ENCODE measurements at places on chromosomes 7 and 10.

DNA sequence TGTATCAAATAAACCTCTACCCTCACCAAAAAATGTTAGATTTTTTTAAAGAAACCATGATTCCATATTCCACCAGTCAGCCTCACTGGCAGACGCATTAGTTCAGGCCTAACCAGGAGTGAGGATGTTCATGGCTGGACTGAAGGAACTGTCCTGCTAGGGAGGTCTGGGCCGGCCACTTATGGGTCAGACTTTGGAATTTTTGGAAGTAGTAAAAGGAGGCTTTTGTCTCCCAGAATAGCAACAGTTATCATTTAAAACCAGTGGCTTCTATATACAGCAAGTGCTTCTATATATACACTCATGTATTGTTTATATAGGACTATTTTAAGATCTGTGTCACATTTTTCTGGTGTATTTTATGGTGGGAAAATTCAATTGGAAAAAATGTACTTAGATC is 120.5 kb downstream of the CNNM2 start:
- DNase-seq = no peak

DNA sequence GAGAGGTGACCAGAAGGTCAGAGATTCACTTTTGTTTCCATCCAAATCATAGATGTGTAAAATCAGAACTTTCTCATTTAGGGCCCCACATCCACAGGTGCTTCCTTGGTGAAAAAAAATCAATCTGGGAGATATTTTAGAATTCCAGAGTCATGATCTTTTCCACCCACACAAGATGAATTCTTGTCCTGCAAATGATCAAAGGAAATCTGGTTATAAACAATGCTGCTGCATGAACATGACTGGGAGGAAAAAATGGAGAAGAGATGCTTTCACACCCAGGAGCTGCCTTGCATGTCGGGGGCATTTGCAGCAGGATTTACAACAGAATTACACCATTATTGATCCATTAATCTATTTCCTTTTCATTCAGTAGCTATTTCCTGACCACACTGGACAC is 106.5 kb upstream of the TMEM72 start:
- no peak for DNase-seq

DNA sequence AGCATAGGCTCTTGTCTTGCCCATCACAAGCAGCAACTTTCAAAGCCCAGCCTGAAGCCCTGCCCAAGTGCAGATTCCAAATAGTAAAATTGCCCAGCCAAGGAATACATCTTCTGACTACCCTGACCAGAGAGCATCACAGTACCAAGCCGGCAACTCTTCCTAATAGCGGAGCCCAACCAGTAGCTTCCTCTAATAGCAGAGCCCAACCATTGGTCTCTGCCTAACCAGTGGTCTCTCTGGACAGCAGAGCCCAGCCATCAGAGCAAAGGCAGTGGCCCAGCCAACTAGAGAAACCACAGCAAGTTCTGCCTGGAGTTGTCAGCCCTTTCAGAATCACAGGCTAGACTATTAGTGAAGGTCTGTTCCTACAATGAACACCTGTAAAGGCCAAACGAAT is 285.6 kb downstream of the HGF start:
- no peak for DNase-seq

DNA sequence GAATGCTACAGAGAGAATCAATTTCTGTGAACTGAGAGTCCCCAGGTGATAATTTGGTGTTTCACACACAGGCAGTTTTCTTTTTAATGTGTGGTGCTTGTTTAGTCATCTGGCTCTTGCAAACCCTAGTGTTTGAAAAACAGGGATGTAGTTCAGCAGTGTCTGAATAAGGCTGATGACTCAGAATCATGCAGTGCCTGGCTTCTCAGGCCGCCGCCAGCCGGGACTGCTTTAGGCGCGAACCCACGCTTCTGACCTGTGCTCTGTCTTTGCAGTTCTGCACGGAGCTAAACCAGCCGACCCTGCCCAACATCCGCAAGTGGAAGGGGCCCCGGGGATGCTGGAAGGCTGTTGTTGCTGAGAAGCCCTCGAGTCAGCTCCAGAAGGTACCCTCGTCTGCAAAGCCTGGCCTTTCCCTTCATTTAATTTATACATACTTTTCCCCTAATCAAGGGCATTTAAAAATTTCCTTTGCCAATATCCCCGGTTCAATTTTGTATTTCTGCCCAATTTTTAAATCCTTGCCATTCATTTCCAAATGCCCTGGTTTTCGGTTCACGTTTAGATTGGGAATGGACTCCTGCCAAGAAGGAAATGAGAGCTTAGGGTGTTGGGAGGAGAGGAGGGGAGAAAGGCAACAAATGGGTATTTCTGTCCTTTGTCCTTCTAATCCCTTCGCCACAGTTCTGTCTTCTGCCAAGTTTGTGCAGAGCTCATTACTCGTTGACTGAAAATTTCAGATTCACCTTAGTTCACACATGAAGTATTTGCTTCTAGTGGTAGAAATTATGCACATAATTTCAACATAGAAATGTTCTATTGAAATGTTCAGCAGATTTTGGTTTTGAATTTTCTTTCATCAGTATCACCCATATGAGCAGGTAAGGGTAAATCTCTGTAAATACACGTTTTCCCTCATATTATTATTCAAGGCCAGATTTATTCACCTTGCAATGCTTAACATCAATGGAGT is 108.5 kb upstream of the ANLN start:
- DNase-seq = no peak

DNA sequence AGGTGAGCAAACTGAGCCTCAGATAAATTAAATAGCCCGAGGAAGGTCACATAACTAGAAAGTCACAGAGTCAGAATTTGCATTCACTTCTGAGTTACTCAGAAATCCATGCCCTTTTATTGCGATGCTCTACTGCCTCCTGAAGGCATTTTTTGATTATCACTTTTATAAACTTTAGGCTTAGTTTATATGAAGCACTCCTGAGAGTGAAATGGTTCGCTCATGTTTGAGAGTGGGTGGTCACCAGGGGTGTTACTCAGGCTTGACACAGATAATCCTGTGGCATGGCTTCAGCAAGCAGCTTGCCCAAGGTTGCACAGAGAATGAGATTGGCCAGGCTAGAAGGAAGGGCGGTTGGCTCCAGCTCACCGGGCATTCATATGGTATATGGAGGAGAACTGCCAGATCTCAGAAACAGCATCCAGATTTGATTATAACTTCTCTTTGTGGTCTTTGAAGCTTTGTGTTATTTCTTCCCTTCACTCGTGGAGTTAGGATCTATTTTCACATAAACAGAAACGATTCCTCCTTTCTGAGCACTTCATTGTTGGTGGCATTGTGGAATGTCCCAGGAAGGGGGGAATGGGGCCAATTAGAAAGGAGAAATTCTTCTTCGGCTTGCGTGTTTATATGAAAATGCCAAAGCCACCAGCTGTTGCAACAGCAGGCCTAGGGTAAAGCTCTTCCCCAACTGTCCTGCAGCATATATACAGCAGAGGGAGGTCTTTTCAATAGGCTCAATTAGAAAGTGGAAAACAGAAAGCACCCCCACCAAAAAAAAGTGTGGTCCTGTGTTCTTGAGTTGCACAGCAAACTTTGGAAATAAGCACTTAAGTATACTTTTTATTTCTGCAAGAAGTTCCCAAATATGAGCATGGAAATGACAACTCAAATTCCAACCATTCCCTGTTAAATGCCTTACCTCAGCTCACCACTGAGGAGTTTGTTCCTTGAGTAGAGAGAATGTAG is 628.8 kb downstream of the SUGCT start:
- DNase-seq = no peak

DNA sequence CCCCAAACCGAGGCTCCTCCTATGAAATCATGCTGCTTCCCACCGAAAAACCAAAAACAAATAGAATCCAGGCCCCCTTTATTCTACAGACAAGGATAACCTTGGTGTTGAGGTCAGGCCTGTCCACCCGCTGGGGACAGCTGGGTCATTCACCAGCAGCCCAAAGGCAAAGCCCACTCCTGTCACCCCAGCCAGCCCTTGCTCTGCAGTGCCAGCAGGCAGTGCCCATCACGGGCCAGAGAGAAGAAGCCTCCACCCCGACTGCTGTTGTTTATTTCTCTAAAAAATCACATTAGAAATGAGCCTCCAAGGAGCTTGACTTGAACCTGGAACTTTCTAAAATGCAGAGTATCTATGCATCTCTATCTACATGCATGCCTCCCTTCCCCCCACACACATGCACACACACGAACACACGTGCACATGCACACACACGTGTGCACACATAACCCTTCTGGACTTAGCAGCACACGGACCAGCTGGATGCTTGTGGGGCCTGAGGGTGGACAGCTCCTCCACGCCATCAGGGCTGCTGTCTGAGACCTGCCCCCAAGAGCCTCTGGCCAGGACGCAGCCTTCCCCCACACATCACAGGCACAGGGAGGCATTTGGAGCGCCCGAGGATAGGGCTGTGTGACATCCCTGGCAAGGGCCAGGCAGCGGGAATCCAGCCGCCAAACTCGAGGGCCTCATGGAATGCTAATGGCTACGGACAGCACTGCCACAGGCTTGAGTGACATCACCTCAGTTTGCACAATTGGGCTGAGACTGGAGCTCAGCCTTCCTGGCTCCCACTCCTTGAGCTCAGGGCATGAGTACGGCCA is 22.8 kb downstream of the PRKAG2 start:
- no peak for DNase-seq

Measured in GM12864 (cell line).